ENCODE measurements at places on chromosomes 4 and X. TPM values are rescaled to one million over a fixed set of nuclear protein-coding genes. Genes with fewer than 3 reads are reported as not detected.

DNA sequence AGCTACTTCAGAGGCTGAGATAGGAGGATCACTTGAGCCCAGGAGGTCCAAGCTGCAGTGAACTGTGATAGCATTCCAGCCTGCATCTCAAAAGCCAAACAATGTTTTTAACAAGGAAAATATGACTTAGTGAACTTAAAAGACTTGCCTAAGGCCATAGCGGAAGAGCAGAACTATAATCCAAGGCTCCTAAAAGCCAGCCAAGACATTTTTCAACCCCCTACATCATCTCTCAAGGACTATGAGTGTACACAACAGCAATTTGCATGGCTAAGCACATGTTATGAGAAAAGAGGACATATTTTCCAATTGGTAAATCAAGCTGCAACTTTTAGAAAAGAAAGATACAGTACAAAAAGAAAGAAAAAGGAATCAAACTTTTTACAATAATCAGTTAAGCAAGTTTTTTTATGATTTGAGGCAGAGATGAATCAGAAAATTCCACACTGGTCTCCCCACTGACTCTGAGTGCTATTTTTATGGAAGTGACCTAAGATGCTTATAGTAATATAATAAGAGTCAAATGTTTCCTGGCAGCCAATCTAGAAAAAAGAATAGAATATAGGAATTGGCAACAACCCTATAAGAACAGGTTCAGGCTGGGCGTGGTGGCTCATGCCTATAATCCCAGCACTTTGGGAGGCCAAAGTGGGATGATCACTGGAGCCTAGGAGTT is 9.8 kb upstream of the ACOT9 start:
- no peak for DNase-seq

GRCh38 chrX:41137589-41137988 is 52.3 kb downstream of the USP9X start:
- DNase-seq, result no peak

The CENPVL1 gene
- total RNA-seq, result not detected

GRCh38 chrX:109704563-109704962 is 28.5 kb downstream of the ACSL4 start:
- no peak for DNase-seq

The ITM2A gene
- 67.0 TPM for total RNA-seq

GRCh38 chr4:176988226-176988625 is 195.5 kb upstream of the VEGFC start:
- DNase-seq, result no peak

- DNase-seq, result no peak
Measured at GRCh38 chrX:1027133-1027532, 185.3 kb downstream of the CRLF2 start.

DNA sequence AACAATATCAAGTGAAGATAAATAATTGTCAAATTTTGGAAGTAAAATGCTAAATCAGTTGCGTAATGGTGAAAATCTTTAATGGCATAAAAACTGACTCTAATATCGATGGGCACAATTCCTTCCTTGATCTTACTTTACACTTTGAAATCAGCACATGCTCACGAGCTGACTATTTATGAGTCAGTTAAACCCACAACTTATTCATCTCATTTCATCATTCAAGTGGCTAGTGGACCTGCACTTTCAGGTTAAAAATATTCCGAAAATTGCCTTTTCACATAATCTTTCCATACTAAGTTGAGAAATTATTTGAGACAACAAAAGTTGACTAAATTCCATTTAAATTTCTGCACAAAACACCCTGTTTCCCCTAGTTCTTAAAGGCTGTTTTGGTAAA is 582.1 kb upstream of the TENM3 start:
- no peak for DNase-seq

The MAGED4B gene
- total RNA-seq, result 6.3 TPM

DNA sequence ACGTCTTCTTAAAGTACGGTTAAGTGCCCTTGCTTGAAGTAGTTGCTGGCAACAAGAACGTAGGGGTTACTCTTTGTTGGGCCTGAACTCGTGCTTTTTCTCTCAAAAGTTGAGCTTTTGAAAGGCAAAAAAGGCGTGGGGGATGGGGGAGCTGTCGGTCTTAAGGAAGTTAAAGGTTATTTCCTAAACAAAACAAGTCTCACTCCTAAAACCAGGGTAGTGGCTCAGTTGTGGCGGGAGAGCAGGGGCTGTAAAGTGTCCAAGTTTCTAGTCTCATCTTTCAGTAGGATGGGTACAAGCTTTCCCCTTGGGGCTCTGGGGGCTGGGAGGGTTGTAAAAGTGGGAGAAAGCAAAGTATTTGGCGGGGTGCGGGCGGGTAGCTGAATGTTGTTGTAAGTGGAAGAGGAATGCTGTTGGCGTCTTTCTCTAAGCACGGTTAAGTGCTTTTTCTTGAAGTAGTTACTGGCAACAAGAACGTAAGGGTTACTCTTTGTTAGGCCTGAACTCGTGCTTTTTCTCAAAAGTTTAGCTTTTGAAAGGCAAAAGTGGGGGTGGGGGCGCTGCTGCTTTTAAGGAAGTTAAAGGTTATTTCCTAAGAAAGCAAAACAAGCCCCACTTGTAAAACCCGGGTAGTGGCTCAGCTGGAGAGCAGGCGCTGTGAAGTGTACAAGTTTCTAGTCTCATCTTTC is 904 bp upstream of the WDR1 start:
- DNase-seq, result no peak

DNA sequence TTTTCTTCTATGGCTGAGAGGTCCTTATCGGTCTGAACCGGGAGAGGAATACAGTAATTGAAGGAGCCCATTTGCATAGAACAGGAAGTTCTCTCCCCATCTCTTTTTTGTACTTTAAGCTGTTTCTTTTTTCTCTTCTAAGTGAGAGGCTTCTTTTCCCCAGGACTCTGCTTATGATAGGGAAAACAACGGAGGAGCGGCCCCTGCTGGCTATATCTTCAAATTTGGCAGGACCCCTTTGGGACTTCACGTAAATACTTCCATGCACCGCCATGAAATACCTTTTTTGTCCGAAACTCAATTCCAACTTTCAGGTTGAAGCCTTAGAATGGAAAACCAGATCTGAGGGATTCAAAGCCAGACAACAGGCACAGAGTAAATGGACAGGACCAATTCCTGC is 1153.0 kb upstream of the INTU start:
- DNase-seq, result no peak

The KLHL4 gene
- total RNA-seq, result 8.0 TPM

DNA sequence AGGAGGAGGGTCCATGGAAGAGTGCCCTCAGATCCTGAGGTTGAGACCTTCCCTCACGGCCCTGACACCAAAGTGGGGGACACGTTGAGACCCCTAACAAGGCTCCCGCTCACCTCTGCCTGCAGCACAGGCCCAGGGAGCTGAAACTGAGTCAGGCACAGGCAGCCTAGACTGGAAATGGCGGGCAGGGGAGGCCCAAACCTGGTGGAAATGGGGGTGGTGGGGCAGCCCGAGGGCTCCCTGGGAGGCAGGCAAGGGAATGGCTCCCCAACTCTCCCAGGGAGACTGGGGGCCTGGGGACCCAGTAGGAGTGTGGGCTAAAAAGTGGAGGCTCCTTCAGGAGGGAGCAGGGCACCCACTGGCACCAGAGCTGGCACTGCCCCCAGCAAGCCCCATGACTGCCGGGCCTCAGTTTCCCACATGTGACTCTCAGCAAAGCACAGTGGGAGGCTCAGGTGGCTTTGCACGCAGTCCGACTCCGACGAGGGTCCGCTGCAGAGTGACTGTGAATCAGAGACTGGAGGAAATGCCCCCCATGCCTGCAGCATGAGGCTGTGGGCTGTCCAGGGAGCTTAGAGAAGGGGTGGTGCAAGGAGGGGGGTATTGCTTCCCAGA is 5.9 kb downstream of the NKX1-1 start:
- DNase-seq, result peak; percentile 58

DNA sequence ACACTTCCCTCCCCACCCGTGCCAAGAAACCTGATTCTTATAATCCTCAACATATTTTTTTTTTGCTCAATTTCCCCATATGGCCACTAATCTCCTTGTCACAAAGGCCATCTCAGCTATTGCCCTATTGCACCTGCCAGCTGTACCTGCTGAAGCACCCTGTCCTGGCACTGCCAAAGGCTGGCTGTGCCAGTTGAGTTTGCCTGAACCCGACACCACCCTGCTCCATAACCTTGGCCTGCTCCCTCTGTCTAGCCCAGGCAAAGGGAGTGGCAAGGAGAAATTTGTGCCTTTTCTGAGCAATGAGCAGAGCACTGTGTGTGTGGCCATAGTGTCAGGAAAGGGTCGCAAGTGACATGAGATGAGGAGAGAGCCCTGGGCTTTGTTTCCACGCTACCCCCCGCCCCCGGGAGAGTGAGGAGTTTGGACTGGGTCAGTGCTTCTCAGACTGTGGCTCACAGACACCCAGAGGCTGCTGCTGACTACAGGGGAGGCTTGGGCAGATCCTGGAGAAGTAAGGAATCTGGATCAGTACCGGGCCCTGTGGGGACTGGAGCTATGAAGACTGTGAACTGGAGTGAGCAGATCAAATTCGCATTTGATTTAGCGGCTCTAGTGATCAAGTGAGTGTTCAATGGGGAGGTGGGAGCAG is 42.2 kb upstream of the HMGB3 start:
- DNase-seq, result peak; percentile 62

DNA sequence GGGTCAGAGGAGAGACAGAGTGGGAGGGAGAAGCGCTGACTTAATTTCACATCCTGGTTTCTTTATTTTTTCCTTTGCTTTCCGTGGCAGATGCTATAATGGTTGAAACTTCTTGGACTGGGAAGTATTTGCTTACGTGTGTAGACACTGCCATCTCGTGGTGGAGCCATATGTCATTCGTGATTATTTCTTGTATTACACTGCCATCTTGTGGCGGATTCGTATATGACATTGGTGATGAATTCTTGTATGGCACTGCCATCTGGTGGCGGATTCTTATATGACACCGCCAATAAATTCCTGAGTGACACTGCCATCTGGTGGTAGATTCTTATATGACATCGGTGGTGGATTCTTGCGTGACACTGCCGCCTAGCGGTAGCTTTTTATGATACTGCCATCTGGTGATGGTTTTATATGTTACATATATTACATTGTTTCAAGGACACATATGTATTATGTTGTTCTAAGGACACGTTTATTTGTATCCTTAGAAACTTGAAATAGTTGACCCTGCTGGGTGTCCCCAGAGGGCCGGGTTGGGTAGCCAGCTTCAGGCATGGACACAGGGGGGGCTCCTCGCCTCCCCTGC is 37.3 kb upstream of the CLCN4 start:
- no peak for DNase-seq

The CTSO gene
- total RNA-seq, result 15.0 TPM

DNA sequence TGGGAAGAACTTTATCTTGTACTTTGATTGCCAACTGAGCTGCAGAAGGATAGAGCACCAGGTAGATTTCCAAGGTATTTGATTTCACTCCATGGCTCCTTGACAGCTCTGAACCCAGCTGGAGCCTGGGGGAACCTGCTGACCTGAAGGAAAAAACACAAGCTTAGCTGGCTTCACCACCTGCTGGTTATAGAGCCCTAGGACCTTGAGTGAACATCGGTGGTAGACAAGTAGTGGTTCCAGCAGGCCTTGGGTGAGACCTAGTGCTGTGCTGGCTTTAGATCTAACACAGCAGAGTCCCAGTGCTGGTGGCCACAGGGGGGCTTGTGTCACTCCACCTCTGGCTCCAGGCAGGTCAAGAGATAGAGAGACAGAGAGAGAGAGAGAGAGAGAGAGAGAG is 1102.6 kb downstream of the ADGRL3 start:
- no peak for DNase-seq

The NDST3 gene
- total RNA-seq, result not detected

The SPINK2 gene
- total RNA-seq, result not detected

DNA sequence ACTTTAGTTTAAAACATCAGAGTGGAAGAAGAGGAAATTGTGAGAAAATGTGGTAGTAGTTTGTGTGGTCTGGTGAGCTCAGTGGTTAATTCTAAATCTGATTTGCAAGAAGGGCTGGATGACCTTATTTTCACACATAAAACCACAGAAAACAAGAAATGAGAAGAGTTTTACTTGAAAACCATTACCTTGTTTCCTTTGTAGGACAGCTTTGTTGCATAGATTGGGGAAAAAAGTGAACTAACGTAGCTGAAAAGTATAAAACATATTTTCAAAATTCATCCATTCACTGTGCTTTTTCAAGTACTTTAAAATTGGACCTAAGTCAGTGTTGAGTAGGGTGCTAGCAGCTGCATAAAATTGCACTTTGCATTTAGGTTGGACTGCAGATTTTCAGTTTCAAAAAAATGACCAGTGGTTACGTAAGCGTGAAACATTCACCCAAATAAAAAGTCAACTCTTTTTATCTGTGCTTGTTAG is 211.3 kb downstream of the ARHGAP10 start:
- no peak for DNase-seq

GRCh38 chr4:187302457-187303150 is 578.9 kb upstream of the FAT1 start:
- no peak for DNase-seq

GRCh38 chr4:80141543-80141942 is 55.8 kb upstream of the PRDM8 start:
- no peak for DNase-seq

DNA sequence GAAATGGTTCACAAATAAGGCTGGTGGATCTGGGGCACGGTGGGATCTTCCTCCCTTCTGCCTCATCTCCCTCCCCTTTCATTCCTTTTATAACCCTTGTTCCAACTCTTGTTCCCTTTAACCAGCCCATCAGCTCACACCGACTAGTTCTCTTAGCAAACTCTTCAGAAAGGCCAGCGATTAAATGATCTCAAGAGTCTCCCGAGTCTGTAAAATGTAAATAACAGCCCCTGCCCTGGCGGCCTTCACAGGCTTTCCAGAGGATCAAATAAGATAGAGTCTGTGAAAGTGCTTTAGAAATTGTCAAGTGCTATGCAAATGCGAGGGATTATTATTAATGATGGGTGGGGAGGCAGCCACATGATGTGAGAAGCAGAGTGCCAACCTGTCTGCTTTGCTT is 27.1 kb downstream of the TSC22D3 start:
- DNase-seq, result no peak

- peak; percentile 87 for DNase-seq
Measured at GRCh38 chr4:4334798-4335520, 44.9 kb downstream of the ZBTB49 start.

DNA sequence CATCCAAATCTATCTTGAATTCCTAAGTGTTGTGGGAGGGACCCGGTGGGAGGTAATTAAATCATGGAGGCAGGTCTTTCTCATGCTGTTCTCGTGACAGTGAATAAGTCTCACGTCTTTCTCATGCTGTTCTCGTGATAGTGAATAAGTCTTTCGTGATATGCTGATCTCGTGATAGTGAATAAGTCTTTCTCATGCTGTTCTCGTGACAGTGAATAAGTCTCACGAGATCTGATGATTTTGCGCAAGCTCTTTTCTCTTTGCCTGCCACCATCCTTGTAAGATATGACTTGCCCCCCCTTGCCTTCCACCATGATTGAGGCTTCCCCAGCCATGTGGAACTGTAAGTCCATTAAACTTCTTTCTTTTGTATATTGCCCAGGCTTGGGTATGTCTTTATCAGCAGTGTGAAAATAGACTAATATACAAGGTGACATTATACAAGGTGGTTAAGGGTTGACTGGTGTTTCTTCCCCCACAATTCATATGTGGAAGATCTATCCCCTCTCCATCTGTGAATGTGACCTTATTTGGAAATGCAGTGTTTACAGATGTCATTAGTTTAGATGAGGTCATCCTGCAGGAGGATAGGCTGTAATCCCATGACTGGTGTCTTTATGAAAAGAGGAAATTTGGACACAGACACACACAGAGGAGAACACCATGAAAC is 27.6 kb downstream of the ARSD start:
- DNase-seq, result no peak

All from posterior vena cava (tissue), 2 donors.